ENCODE measurements at places on chromosomes 1 and 21.

DNA sequence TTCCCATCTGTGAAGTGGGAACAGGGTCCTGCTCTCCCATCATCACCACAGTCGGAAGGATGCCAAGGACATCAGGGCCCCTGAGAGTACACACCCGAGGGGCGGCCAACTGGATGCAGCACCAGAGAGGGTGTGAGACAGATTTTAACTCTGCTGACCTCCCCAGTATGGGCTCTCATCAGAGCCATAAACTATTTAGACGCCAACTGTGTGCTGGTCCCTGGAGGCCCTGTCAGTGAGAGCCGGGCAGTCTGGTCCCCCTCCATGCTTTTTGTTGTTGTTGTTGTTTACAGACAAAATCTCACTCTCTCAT, 1.7 kb downstream of the FGR start:
- DNase-seq: no peak

DNA sequence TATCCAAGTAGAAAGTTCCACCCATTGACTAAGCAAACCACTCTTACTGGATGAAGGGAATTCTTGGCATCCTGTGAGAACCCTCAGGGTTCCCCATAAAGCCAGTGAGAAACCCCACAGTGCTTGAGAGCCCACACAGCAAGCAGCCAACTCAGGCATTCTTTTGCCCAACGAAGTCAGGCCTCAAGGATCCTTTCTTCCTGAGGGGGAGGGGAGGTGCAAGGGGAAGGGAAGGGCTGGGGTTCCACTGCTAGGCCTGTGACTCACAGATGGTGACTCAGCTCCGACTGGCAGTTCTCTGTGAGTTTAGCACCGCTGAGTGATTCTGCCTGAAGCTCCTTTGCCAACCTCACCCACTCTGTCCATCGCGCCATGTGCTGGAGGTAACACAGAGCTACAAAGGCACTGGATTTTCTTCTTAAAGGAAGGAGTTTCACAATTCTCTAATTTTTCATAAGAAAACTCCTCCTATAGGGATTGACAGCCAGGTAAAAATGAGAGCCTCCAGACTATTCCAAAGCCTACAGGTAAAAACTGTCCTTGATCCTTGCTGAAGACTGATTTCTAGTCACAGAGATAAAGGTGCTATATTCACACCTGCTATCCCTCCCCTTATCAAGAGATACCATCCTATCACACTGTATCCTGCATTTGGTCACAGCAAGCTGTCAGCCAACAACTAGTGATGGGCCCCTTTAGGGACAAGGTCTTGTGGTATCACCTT, 4.8 kb downstream of the ENO1 start:
- peak; percentile 95 for DNase-seq

- DNase-seq: no peak
Observed at GRCh38 chr1:210764536-210764935, 369.4 kb downstream of the KCNH1 start.

DNA sequence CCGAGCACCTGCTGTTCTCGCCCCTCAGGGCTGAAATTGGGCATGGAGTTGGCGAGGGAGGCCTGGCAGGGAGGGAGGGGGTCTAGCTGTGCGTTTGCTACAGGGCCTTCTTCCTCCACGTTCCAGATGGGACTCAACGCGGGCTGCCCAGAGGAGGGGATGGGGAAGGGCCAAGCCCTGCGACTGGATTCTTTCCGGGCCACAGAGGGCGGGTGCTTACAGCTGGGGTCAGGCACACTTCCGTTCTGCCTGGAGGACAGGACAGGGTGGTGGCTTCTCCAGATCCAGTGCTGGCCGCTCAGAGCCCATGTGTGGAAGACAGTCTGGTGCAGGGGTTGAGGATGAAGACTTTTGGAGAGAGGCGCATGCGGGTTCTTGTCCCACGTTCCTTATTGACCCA, 90.0 kb downstream of the EDEM3 start:
- no peak for DNase-seq

- DNase-seq: peak; percentile 84
Observed at GRCh38 chr1:156489166-156489934, 11.2 kb downstream of the MEF2D start.

- no peak for DNase-seq
Observed at GRCh38 chr1:22107126-22107525, 35.8 kb downstream of the WNT4 start.

GRCh38 chr1:5976726-5977493, 15.3 kb downstream of the NPHP4 start:
- no peak for DNase-seq

GRCh38 chr1:183490932-183491331, 18.6 kb downstream of the SMG7 start:
- no peak for DNase-seq

DNA sequence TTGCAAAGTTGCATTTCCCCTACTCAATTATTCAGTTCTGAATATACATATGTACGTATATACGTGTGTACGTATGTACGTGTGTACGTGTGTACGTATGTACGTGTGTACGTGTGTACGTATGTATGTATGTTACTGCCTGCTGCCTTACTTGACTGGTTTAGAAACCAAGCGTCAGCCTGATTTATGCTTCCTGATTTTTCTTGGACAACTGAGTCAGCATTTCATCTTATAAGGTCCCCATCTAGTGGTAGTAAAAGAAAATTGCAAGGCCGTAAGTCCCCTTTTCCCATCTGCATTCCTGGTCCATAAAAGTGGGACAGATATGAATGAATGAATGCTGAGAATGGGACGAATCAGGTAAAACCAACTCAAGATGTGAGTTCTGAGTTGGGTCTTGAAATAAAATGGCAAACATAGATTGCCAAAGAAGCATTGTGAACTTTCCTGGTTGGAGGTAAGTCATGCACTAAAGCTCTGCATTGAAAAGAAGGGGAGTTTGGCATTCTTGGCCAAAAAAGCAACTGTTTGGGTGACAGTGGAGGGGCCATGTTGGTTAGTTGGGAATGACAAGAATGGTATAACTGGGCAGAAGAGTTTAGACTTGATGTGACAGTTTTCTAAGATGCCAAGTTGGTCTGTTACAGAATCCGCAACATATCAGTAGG, 76.4 kb upstream of the DNAH14 start:
- no peak for DNase-seq

DNA sequence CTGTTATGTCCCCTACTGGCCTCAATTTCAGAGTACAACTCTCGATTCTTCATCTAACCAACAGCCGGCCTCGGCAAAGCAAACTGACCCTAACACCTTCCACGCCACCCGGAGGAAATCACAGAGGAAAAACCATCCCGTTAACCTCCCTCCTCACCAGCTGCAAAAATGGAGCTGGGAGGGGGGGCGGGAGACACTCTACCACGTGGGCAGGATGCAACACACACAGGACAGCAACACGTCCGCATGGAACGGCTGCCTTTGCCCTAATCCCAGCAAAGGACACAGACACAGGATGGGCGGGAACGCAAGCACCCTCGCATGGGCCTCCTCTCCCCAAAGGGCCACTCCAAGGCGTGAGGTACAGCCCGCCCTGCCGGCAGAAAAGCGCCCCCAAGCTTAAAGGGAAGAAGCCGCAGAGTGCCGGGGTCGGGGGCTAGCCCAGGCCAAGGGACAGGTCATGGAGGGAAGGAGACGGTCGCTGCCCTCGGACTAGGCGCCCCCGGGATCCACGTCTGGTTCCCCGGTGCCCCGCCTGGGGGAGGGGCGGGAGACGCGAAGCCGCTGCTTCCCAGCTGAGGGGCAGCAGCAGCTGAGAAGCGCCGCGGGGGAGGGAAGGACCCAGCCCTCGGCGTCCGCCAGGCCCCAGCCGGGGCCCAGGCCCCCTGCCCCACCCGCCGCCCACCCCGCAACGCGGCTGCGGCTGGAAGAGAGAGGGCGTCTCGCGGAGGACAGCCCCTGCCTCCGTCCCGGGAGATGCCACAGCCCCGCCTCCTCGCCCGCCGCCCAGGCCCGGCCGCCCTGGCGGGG, 590 bp downstream of the FOXJ3 start:
- peak; percentile 46 for DNase-seq

DNA sequence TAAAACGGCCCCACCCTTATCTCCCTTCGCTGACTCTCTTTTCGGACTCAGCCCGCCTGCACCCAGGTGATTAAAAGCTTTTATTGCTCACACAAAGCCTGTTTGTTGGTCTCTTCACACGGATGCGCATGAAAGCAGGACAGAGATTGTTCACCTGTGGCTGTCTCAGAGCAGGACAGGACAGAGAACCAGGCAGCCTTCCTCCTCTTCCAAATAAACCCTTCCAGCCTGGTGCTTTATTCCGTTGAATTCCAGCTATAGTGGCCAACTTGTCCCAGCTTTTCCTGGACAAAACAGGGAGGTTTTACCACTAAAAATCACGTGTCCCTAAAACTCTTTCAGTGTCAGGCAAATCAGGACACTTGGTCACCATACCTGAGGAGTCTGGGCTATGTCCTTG, 9.5 kb upstream of the DMRTB1 start:
- DNase-seq: no peak

GRCh38 chr1:77543822-77544448, 138.5 kb downstream of the ZZZ3 start:
- no peak for DNase-seq

GRCh38 chr1:41647221-41648135, 163.0 kb upstream of the EDN2 start:
- DNase-seq: no peak

GRCh38 chr1:161722406-161722805, 1.1 kb downstream of the FCRLB start:
- no peak for DNase-seq

DNA sequence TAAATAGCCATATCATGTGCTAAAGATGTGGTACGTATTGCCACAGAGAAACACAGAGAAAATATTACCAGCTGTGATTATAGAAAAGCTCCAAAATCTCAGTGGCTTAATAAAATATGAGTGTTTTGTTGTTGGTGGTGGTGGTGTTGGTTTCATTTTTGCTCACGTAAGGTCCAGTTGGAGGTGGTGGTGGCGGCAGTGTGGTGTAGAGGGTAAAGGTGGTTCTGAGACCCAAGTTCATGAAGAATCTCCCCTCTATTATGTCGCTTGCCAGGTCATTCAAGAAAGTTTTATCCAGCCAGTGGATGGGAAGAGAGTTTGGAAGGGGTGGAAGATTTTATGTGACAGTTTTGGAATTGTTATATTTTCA, 217.6 kb upstream of the SAMSN1 start:
- no peak for DNase-seq

- DNase-seq: no peak
Observed at GRCh38 chr1:214014730-214015129, 27.0 kb downstream of the PROX1 start.

GRCh38 chr21:37593015-37593414, 226.4 kb downstream of the DYRK1A start:
- DNase-seq: no peak
